Astrocyte of the hippocampus (primary cell): ENCODE measurements at places on chromosomes 16 and 17.

GRCh38 chr16:29926711-29927052, 656 bp upstream of the KCTD13 start:
- DNase-seq, result no peak

GRCh38 chr16:85333337-85333736, 221.1 kb upstream of the CIBAR2 start:
- no peak for DNase-seq

DNA sequence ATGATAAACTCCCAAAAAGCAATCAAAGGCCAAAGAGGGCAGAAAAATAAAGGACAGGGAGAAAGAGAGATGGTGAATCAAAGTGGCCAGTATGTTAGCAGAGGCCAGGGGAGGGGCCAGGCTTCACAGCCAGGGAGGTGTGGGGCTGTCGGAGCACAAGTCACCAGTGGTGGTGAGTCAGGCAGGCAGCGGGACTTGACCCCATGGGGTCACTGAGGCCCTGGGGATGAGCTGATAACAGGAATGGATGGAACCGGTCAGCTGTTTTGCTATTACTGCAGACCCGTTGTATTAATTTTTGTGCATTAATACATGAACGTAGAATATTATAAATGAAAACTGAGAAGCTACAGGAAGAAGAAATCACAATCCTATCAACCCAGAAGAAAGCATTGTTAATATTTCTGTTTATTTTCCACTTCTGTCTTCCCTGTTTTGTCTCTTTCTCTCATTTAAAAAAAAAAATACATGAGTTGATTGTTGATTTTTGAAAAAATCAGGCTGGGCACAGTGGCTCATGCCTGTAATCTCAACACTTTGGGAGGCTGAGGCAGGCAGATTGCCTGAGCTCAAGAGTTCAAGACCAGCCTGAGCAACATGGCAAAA, 106.9 kb downstream of the SOCS1 start:
- DNase-seq, result no peak

- no peak for DNase-seq
Measured at GRCh38 chr17:15194859-15195277, 70.3 kb downstream of the PMP22 start.

- peak; percentile 58 for DNase-seq
Measured at GRCh38 chr17:80873307-80873951, 118.2 kb upstream of the CHMP6 start.

DNA sequence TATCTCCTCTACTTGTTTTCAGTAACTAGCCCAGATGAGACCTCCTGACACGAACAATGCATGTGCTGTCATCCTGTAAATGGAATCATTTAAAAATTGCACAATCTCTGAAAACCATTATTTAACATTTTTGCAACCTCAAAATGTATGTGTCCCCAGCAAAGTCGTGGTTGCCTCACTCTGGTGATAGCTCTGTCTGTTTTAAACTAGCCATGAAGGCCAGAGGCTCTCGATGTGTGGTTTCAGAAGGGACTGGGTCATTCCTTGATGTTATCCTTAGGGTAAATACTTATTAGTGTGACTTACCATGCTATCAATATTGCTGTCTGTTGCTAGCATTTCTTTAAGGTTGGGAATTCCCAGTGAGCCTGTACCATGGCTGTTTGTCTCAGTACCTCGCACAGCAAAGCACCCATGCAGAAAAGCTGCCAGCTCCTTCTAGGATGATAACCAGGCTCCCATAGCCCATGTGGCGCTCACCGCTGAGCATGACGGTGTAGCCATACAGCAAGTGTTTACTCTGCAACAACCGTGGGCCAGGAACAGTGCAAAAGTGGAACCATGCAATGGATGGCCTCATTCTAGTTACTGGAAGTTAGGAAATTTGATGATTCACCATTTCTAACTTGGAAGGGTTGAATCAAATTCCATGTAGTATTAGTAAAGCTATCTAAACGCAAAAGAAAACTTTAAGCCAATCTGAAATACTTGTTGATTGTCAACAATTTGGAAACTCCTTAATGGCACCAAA, 2.9 kb upstream of the PGS1 start:
- DNase-seq, result peak; percentile 90

GRCh38 chr17:17479209-17479608, 2.4 kb downstream of the MED9 start:
- no peak for DNase-seq

DNA sequence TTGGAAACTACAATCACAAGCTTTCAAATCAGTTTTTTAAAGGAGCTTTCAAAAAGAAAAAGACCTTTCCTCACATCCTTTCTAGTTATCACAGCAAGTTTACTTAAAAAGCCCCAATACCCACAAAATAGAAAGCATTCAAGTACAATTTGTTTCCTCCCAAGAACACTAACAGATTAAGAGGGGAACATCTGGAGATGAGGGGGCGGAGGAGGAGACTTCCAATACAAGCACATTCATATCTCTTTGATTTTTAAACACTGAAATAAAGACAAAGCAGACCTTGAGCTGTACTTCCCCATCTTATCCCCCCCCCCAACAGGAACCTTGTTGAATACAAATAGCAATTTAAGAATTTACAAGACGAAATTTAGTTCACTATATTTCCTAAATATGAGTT, 2.0 kb downstream of the YWHAE start:
- DNase-seq, result no peak
